Lower lobe of right lung (tissue), 2 donors: ENCODE measurements at places on chromosomes 11 and 22. TPM values are rescaled to one million over a fixed set of nuclear protein-coding genes. Genes with fewer than 3 reads are reported as not detected.

CEP126 gene
- 6.4 TPM for total RNA-seq

DDX25 gene
- not detected for total RNA-seq

OR4A16 gene
- total RNA-seq: not detected

KIF18A gene
- total RNA-seq: 2.4 TPM

MLC1 gene
- total RNA-seq: 3.2 TPM

OR8D1 gene
- not detected for total RNA-seq

RFPL3 gene
- total RNA-seq: not detected

- DNase-seq: peak; percentile 24
These were observed 84.0 kb upstream of the RTL6 start for GRCh38 chr22:44582016-44582415.

DNA sequence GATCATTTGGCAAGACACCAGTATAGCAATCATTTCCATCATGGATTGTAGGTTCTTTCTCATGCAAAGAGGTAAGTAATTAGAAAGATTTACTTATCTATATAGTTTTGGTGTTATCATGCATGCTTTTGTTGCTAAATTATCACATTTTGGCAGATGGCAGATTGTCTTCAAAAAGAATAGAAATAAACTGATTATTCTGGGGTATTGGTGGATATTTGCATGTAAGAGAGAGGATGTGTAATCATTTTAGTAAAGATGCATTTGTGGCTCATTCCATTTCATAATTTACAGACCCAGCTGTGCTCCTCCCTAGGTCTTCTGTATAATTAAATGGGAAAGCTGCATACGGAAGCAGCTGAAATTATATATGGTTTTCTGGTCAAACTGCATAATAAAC, 875.7 kb upstream of the ANO3 start:
- no peak for DNase-seq

- no peak for DNase-seq
These were observed 2.4 kb downstream of the CCS start for GRCh38 chr11:66595245-66595904.

DNA sequence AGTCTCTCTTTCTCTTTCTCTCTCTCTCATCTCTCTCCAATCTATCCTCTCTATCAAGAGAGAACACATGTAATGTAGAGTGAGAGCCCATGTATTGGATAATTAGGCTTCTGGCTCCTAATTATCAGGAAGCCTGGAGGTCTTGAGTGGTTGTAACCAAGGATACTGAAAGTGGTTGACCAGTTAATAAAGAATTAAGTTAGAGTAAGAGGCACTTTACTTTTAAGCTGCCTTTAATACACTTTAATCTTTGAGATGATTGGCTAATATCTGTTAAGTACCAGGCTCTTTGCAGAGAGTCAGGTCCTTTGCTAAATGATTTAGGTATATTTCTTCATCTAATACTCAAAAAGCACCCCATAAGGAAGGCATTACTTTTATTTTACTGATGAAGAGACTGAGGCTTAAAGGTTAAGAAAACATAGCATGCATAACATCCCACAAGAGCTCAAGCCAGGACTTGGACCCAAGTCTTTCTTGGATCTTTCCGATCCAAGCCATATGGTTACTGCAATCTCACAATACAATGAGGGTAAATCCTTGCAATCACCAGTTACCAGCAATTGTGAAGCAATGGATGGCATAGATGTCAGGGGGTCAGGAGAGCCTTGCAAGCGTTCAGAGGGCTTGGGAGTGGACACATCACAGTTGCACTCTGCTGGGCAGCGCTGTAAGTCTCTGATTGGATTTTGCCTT, 22.1 kb downstream of the CD44 start:
- DNase-seq: no peak

- peak; percentile 6 for DNase-seq
These were observed 14.9 kb downstream of the DSCAML1 start for GRCh38 chr11:117782101-117782500.

- no peak for DNase-seq
These were observed 16.7 kb downstream of the CD44 start for GRCh38 chr11:35155677-35156076.

DNA sequence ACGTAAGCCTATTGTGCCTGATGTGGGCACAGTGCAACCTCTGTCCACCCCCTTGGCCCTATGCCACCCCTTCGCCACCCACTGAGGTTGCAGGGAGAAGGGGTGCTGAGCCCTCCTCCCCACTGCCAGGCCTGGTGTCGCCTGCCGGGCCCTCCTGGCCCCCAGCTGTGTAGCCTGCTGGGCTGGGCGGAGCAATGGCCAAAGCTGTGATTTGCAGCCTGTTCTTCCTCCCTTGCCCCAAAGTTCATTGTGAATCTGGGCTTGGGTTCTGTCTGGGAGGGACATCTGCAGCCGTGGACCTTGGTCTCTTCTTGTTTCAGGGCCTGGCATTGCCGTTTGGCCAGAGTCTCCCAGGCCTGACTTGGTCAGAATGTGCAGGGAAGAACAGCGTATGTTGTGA, 121.9 kb downstream of the PKNOX2 start:
- no peak for DNase-seq

DNA sequence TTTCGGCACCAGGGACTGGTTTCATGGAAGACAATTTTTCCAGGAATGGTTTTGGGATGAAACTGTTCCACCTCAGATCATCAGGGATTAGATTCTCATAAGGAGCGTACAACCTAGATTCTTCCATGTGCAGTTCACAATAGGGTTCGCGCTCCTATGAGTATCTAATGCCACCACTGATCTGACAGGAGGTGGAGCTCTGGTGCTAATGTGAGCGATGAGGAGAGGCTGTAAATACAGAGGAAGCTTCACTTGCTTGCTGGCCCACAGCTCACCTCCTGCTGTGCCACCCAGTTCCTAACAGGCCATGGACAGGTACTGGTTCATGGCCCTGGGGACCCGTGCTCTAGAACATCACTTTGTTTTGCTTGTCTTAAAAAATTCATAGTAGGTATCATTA, 41.8 kb upstream of the AMPD3 start:
- DNase-seq: no peak

GRCh38 chr11:101487775-101488174, 96.0 kb downstream of the TRPC6 start:
- DNase-seq: no peak

DNA sequence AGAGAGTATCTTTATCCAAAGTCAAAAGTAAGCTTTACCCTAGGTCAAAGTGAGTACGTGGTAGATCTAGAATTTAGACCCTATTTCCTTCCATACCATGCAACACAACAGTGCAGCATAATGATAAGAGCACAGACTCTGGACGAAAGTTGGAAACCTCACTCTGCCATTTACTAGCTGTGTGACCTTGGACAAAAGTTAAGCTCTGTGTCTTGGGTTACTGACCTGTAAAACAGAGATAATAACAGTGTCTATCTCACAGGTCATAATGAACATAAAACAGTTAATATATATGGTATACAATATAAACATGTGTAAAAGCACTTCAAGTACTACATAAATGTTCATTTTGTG, 13.6 kb upstream of the CHRNA10 start:
- no peak for DNase-seq

DNA sequence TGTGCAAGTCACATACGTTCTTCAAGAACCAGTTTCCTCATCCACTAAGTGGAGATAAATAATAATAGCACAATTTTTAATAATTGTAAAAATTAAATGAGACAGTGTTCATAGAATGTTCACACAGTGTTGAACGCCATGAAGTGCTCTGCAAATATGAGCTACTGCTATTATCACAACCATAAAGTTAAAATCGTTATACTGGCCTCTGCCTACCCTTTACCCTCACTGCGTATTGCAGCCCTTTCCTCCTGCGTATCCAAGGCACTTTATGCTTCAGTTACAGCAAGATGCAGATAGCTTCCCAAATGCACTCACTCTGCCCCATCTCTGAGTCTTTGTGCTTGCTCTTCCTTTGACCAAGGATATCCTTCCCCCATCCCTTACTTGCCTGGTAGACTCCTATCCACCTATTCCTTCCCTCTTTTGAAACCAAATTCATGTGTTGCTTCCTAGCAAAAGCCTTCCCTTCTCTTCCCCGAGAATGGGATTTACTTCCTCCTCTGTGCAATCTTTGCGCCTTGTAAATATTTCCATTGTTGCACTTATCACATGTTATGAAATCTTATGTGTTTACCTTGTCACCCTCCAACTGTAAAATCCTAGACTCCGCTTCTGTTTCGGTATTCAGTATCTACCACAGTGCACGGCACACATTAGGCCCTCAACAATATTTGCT, 196.9 kb downstream of the ADAMTS15 start:
- no peak for DNase-seq
